ENCODE measurements at places on chromosomes 11 and 22.

DNA sequence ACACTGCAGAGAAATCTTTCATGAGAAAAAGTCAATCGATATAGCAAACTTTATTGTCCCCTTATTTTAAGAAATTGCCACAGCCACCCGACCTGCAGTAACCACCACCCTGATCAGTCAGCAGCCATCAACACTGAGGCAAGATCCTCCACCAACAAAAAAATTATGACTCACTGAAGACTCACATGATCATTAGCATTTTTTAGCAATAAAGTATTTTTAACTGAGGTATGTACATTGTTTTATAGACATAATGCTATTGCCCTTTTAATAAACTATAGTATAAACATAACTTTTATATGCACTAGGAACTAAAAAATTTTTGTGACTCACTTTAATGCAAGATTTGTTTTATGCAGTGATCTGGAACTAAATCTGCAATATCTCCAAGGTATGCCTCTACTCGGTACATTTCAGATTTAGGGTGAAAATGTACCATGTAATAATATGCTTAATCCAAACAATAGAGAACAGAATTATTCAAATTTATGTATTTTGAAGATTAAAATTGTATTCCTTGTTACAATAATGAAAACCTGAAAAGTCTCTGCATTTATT, 79.2 kb upstream of the CEP126 start:
- DNase-seq: no peak

GRCh38 chr11:13927481-13927880, 35.0 kb upstream of the SPON1 start:
- DNase-seq: no peak

DNA sequence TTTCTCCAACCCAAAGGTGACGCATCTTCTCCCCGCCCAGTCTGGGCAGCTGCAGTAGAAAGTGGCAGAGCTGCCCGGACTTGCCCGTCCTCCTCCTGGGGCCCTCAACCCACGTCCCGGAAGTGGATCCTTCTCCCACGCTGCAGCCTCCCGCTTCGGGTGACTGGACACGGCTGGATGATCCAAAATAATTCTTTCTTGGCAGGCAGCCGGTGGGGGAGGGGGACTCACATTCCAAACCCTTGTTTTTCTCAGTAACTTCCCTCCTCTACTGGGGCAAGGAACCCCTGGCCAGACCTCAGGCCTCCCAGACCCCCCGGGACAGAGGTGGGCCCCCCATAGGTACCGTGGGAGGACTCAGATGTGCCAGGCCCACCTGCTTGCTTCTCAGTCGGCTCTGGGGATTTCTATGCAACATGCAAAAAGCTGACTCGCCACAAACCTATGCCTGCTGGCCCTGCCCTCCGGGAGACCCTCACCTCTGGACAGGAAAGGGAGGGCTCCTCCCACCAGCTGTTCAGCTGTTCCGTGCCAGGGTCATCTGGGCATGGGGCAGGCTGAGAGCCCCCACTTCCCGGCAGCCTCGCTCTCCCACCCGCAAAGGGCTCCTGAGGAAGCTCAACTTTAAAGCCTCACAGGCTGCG, 1.4 kb downstream of the PLXNB2 start:
- DNase-seq: peak; percentile 74

GRCh38 chr22:41491374-41492100, 22.6 kb downstream of the ACO2 start:
- no peak for DNase-seq

GRCh38 chr11:42200311-42200710, 740.9 kb upstream of the LRRC4C start:
- DNase-seq: no peak

GRCh38 chr11:44622190-44622650, 56.8 kb downstream of the CD82 start:
- DNase-seq: no peak

DNA sequence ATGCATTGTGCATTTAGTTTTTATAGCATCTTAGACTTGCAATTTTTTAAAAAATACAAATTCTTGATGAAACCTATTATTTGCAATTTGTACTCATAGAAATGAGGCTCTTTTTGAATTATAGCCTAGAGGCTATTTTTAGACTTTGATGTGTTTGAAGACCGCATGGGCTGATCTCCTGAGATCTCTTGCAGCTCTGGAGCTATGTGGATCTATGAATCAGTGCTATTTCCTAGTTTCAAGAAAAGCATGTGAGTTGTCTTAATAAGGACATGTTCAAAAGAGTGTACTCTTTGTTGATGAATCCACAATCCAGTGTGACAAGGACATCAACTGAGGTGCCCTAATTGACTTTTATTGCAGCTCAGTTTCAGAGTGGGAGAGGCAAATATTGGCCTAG, 620.5 kb downstream of the ETS1 start:
- no peak for DNase-seq

GRCh38 chr22:45090497-45090910, 73.2 kb upstream of the NUP50 start:
- no peak for DNase-seq

DNA sequence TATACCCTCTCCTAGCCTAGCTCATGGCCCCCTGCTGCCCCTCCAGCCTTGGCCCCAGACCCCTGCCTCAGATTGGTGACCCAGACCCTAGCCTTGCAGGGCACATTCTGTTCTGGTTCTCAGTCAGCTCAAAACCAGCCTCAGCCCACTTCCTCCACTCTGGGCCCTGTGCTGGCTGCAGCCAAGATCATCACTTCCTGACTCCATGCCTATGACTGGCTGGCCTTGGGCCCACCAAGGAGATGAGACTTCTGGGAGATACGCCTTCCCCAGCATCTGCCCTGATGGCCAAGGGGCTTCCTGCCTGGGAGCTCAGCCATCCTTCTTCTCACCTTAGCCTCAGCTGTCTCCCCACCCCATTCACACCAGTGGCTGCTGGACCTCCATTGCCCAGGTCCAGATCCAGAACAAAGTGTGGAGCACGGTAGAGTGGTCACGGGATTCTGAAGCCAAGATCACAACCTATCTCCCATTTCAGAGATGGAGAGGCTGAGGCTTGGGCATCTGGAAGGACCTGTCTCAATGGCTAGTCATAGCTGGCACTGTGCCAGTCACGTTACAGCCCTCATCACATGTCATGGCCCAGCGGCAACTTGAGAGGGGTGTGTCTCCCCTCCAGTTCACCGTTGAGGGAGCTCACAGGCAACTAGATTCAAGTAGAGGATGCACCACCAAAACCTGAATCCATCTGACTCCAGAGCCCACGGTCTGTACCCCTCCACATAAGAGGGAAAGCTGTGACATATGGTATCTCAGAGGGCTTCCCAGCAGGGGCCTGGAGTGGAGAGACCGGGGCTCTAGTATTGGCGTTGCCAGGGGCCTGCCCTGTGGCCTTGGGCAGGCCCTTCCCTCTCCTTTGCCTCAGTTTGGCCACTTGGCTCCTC, 43.0 kb upstream of the KLHL35 start:
- no peak for DNase-seq

DNA sequence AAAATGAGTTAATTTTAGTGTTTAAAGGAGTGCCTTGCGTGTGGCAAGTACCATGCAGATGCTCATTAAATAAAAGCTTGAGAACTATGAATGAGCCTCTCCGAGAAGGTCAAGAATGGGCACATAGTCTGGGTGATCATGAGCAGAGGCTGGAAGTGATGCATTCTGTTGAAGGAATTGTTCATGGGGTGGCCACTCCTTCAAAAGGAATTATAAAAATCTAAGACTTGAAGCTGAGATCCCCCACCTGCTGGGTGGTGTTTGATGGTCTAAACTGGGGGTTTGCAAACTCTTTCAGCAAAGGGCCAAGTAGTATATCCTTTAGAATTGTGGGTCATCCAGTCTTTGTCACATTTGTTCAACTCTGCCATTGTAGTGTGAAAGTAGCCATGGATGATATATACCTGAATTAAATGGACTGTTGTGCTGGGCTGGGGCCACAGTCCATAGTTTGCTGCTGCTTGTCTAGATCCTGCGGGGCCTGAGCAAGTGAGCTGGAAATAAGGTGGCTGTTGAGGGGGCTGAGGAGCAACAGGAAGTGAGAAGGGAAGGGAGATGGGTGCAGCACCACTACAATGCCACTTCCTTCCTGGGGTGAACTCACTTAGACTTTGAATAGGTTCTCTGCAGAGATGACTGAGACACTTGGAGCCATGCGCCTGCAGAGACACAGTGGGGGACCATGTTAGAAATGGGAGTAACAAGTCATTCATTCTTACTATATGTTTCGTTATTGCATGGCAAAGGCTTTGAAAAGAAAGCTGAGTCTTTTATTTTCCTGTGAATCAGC, 179.0 kb downstream of the SNX19 start:
- DNase-seq: no peak

- no peak for DNase-seq
These were observed 76.3 kb downstream of the CYB5R2 start for GRCh38 chr11:7596975-7597391.

DNA sequence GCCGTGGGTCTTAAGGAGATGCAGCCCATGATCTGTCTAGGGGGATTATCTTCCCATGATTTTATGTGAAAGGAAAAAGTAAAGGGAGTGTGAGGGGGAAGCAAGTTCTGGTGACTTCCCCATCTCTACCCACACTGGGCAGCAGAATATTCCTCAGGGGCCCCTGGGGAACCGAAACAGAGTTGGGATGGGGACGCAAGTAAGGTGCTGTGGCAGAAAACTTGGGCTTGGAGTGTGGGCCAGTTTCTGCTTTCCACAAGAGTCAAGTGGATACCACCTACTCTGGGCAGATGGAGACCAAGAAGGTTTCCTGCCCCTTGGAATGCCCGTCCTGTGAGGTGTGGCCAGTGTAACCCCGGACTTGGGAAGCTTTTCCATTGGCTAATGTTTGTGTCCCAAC, 64.4 kb downstream of the SGSM3 start:
- no peak for DNase-seq

- no peak for DNase-seq
These were observed 18.6 kb upstream of the LMO2 start for GRCh38 chr11:33910296-33910957.

DNA sequence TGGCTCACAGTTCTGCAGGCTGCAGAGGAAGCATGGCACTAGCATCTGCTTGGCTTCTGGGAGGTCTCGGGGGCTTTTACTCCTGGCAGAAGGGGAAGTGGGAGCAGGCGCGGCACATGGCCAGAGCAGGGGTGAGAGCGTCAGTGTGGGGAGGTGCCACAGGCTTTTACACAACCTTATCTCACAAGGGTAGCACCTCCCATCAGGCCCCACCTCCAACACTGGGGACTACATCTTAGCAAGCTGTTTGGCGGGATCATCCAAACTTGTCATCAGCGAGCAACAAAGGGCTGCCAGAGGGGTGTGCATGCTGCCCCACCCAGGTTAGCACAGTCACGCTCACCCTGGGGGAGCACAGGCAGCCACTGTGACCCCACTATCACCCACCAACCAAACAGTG, 18.9 kb upstream of the YPEL1 start:
- DNase-seq: no peak

- no peak for DNase-seq
These were observed 46.1 kb upstream of the JAM3 start for GRCh38 chr11:134022748-134023147.

- DNase-seq: no peak
These were observed at the start of gene SLC1A2 for GRCh38 chr11:35419184-35419829. SLC1A2 (minus strand) TSS chr11:35419558; CDS start chr11:35418966, 592 bp downstream.

GRCh38 chr11:57387289-57388030, 3.0 kb downstream of the PRG2 start:
- no peak for DNase-seq

DNA sequence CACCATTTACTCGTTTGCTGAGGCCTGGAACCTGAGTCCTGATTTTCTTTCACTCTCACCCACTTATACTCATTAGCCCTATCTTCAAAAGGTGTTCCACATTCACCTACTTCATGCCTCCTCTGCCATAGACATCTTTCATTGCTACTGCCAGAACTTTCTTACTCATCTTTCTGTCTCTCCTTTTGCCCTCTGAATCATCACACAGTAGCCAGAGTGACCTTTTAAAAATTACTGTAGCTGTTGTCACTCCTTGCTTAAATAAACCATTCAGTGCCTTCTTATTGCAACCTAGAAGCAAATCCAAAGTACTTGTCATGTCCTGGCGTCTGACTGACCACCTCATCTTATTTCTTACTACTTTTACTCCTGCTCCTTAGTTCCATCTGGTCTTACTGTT, 38.2 kb downstream of the ATXN10 start:
- no peak for DNase-seq

GRCh38 chr11:128193615-128194014, 393.7 kb downstream of the ETS1 start:
- no peak for DNase-seq

DNA sequence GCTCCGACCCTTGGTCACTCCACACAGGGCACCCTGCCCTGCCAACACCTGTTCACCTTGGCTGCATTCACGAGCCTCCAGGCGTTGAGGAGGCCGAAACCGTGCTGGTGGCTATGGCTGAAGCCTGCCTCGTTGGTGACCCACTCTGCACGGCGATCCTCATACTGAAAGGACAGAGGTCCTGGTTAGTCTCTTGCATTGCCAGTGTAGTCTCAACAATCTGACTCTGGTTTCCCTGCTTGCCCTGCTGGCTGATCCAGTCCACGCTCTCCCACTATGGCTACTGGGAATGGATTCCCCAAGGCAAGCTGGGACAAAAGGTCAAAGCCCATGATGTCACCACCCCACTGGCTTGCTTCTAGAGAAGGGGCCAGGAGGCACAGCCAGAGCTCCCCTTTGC, 12.9 kb downstream of the PCSK7 start:
- no peak for DNase-seq

GRCh38 chr11:16226245-16226644, 130.1 kb downstream of the SOX6 start:
- no peak for DNase-seq

- DNase-seq: no peak
These were observed 20.5 kb downstream of the ZNF280B start for GRCh38 chr22:22487869-22488597.

GRCh38 chr11:117160826-117161225, 16.7 kb downstream of the PAFAH1B2 start:
- DNase-seq: no peak

DNA sequence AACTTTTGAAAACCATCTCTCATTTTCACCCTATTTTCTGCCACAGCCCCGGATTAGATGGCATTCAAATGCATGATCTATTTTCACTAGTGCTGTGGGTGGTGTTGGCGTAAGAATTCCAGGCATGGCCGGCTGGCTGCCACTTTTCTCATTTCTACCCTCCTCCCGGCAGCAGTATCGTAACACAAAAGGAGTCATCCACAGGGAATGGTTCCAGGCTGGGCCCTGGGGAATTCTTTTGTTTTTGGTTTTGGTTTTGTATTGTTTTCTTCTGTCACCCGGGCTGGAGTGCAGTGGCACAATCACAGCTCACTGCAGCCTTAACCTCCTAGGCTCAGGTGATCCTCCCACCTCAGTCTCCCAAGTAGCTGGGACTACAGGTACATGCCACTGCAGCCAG, 13.8 kb downstream of the JAML start:
- DNase-seq: no peak

- DNase-seq: no peak
These were observed 115.3 kb upstream of the TTC12 start for GRCh38 chr11:113198972-113199661.

- DNase-seq: no peak
These were observed 60.2 kb downstream of the CDKN1C start for GRCh38 chr11:2825261-2825888.

GRCh38 chr11:3022982-3023381, 30.9 kb upstream of the NAP1L4 start:
- DNase-seq: no peak

All from left renal pelvis (tissue), 4 donors.